ENCODE measurements at places on chromosomes 16 and 17.

DNA sequence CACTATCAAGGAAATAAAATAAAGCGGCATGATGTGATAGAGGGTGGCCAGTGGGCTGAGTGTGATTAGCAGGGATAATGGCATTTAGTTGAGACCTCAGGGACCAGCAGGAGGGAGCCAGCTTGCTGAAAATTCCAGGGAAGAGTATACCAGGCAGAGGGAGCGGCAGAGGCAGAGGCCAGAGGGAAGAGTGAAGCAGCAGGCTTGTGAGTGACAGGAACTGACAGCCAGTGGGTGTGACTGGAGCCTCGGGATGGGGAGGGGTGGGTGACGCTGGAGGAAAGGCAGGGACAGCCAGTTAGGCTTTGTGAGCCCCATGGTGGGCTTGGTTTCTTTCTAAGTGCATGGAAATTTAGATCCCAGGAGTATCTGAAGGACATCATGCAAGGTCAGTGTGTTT is 209.7 kb upstream of the CACNG3 start:
- DNase-seq = no peak

GRCh38 chr17:37220607-37220953 is 155.2 kb upstream of the C17orf78 start:
- peak; percentile 55 for DNase-seq

DNA sequence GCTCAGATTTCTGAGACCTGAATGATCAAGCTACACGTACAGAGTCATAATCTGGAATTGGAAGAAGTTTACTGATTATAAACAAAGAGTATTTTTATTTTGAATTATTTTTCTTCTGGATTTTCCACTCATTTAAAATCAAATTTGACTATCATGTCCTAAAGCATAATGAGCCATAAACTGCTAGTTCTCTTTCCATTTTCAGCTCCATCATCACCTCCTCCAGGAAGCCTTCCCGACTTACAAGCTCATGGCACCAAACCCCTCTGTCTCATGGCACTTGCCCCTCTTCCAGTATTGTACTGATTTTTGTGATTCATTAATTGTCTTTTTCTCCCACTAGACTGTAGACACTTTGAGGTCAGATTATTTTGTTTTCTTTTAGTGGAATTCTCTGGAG is 35.9 kb downstream of the IRX6 start:
- DNase-seq = no peak

DNA sequence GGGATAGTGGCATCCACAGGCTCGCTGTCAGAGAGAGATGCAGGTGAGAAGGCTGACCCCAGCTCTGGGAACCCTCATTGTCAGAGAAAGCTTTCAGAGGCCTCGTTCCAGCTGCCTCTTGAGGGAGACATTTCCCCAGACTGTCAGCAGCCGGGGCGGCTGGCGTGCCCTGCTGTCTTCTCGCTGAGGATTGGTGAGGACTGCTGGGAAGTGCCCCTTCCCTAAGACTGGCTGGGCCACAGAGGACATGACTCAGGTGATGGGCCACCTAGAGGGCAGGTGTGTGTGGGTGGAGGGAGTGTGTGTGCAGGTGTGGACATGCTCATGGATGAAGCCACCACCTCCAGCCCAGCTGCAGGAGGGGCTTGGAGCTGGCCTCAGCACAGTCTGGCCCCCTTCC is 25.3 kb downstream of the SPACA3 start:
- DNase-seq = no peak

DNA sequence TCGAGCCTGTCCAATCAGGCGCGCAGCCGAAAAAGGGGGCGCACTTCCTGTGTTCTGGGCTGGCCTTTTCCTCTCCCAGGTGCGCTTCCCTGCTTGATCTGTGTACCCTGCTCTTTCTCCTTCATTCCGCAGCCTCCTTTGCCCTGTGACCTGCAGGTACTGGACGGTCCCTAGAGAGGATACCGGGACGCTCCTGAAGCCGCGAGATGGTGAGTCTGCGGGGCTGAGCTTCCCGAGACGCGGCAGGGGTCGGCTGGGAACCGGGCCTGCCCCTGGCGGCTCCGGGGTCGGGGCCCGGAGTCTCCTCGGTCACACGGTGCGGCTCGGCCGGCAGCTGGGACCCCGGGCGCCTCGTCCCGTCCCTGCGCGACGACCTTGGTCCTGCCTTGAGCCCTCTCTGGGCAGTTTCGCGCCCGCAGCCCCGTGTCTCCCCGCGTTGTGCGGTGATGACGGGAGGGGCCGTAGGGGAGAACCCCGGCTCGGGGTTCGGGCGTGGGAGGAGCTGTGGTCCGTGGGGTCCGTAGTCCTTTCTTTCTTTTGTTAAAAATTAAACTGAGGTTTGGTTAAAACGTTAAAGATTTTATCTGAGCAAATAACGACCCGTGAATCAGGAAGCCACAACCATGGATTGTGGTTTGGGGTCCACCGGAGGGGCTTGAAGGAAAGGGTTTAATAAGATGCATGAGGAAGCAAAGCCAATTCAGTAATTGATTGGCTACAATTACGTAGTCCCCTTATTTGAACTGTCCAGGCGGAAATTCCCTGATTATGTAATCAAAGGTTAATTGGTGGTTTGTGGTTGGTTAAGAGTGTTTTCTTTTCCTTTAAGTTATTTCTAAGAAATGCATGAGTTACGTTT is 172.8 kb upstream of the ZNF267 start:
- DNase-seq = peak; percentile 44

DNA sequence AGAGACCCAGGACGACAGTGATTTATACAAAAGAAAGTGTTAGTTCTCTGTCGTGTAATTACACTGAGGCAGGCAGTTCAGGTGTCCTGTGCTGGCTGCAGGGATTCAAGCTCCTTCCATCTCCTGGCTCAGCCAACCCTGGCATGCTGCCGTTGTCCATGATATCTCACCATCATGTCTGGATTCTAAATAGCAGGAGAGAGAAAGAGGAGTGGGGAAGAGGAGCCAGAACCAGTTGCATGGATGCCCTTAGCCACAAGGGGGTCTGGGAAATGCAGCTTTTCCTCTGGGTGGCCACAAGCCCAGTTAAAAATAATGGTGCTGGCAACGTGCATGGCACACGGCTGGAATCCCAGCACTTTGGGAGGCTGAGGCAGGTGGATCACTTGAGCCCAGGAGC is 9.7 kb downstream of the C16orf54 start:
- DNase-seq = peak; percentile 14

DNA sequence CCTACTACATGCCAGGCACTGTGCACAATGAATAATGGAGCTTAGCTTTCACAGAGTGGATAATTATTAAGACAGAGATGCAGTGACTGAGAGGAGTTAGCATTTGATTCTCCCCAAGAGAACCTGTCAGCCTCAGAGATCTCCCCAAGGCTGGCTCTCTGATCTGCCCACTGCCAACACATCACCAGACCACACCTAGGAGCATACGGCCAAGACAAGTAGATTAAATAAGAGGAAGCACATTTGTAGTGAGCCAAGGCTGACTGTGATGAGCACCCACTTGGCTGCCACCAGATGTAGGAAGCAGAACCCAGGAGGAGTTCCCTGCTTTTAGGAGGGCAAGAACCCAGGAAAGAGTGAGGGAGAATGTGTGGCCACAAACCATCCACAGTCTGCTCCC is 130.1 kb downstream of the SPACA3 start:
- DNase-seq = no peak

DNA sequence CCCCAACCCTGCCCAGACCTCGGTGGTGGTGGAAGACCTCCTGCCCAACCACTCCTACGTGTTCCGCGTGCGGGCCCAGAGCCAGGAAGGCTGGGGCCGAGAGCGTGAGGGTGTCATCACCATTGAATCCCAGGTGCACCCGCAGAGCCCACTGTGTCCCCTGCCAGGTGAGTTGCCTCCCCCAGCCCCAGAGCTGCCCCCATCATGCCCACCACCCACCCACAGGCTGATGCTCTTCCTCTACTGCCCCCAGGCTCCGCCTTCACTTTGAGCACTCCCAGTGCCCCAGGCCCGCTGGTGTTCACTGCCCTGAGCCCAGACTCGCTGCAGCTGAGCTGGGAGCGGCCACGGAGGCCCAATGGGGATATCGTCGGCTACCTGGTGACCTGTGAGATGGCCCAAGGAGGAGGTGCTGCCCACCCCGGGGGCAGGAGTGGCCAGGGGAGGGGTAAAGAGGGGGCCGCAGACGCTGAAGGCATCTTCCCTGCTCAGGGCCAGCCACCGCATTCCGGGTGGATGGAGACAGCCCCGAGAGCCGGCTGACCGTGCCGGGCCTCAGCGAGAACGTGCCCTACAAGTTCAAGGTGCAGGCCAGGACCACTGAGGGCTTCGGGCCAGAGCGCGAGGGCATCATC is 8.4 kb downstream of the GALK1 start:
- DNase-seq = no peak

- peak; percentile 30 for DNase-seq
These were observed 104.3 kb downstream of the ABCA8 start for GRCh38 chr17:68850749-68851510.

DNA sequence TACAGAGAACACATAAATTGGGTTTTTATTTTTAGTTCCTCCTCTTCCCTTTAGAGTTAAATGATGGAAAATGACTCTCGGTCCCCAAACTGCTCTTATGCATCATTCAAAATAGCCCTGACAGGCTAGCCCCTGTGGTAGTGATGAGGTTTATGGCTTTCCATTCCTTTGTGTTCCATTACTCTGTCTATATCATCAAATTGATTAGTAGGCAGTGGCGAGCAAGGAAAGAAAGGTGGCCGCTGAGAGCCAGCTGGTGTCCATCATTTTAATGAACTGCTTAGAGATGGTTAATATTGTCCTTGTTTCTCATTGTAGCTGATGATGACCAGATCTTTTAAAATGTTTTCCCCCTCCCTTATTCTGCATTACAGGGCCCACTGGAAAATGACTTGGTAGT is 179.5 kb downstream of the PHKB start:
- no peak for DNase-seq

DNA sequence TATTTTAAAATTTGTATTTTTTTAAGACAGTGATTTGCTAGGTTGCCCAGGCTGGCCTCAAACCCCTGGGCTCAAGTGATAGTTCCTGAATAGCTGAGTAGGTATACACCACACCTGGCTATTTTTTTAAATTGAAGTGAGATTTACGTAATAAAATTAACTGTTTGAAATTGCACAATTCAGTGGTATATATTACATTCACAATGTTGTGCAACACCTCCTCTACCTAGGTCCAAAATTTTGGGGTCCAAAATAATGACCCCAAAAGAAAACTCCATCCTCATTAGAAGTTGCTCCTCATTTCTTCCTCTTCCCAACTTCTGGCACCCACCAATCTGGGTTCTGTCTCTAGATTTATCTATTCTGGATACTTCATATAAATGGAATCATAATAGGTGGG is 3.0 kb upstream of the SMARCD2 start:
- no peak for DNase-seq

- DNase-seq = peak; percentile 47
These were observed 72.5 kb downstream of the KNOP1 start for GRCh38 chr16:19645557-19645981.

- peak; percentile 90 for DNase-seq
These were observed 1.3 kb downstream of the SERPINF1 start for GRCh38 chr17:1762901-1763898.

GRCh38 chr17:696369-696768 is 18.3 kb downstream of the VPS53 start:
- DNase-seq = peak; percentile 36

- no peak for DNase-seq
These were observed 33.3 kb downstream of the NDEL1 start for GRCh38 chr17:8468980-8469379.

DNA sequence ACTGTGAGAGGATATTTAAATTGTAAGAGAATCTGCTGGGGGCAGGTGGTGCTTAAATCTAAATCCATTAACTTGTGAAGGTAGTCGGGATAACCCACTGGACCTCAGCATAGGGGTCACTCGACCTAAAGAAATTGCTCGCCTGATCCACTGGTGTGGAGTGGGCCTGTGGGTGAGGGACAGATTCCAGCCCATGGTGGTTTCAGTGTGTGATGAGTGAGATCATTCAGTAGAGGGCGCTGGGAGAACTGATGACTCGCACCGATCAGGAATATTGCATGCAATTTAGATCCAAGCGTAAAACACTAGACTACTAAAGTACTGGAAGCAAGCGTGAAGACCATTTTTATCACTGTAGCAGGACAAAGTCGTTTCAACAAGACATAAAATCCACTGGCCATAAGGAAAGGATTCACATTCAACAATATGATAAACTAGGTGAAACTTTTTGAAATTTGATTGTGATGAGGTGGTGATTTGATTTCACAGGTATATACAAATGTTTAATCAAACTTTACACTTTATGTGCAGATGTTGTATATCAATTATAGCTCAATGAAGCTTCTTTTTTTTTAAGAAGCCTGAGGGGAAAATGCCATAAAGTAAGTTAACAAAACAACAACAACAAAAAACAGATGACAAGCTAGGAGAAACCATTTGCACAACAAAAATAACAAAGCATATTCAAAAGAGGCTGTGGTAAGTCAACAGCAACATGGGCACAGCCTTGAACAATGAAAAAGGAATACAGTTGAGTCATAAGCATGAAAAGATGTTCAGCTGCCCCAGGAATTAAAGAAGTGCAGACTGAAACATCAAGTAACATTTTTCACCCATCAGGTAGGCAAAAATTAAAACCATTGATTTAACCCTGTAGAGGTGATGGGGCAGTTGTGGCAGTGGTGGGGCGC is 7.5 kb upstream of the TMEM170A start:
- DNase-seq = peak; percentile 64

DNA sequence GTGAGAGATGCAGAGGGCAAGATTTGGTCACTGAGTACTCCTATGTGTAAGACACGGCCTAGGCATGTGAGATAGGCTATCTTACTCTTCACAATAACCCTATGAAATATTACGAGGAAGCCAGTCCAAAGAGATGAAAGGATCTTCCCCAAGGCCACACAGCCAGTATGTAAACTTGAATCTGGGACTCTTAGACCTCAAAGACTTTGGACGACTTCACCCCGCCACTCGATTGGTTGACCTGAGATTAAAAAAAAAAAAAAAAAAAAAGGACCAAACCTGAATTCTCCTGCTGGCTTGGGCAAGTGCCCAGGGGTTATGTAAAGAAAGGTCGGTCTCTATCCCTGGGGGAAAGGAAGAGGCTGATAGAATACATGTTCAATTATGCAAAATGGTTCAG is 33.1 kb downstream of the PIPOX start:
- no peak for DNase-seq

GRCh38 chr17:82346342-82347300 is 12.4 kb upstream of the TEX19 start:
- DNase-seq = no peak

DNA sequence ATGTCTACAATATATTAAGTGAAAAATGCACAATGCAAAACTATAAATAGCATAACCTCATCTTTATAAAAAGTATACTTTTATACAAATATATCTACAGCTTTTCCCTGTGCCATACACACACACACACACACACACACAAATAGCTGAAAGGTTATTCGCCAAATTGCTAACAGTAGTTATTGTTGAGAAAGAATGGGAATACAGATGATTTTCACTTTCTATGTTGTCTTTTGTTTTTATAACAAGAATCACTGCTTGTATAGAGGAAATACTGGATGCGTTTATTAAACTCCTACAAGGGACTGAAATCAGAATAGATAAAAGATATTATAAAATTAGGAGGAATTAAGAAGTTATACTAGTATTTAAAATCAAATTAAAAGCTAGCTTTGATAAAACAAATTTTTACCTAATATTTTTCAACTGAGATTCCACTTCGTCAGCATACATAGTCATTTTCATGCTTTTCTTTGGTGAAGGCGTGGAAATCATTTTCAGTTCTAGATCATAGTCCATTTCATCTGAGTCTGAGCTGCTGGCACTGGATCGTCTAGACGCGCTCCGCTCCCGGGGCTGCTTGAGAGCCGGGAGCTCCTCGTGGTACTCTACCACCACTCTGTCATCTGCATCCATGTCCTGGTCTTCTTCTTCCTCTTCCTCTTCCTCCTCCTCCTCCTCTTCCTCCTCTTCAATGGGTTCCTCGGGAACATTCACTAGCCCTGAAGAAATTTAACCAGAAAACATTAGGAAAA is 17.0 kb upstream of the ITGAE start:
- DNase-seq = no peak
